Activated CD8-positive, alpha-beta memory T cell treated with anti-CD3 and anti-CD28 coated beads for 24 hours (primary cell): ENCODE measurements at places on chromosomes 16 and 17.

DNA sequence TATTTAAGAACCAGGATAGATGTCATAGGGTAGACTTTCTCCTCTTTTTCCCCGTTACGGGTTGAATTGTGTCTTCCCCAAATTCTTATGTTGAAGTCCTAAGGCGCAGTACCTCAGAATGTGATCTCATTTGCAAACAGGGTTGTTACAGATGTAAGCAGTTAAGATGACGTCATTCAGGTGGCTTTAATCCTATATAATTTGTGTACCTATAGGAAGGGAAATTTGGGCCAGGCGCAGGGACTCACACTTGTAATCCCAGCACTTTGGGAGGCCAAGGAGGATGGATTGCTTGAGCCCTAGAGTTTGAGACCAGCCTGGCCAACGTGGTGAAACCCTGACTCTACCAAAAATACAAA lies 99.5 kb upstream of the DHX40 start:
- no peak for DNase-seq

- DNase-seq = peak; percentile 67
Observed at GRCh38 chr17:17494870-17495535, 1.2 kb downstream of the RASD1 start.

DNA sequence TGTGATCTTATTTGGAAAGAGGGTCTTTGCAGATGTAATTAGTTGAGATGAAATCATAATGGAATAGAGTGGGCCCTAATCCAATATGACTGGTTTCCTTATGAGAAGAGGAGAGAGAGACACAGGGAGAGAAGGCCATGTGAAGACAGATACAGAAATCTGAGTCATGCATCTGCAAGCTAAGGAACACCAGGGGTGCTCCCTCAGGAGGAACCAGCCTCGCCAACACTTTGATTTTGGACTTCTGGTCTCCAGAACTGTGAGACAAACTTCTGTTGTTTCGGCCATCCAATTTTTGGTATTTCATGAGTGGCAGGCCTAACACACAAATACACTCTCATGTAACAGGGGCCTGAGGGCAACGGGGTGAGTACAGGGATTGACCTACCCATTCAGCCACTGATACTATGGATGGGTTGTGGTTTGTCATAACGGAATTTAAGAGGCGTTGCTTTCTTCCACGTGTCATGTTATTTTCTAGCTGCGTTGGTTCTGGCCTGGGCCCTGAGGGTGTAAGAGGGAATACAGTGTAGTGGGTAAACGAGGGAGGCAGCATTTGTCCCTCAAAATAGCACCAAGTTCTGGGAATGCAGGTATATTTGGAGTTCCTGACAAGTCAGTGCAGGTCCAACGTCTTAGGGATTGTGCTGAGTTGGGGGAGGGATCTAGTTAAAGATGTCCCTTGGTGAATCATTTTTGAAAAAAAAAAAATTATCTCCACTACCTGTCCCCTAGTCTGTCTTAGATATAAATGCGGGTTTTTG lies 17.7 kb downstream of the PLCG2 start:
- no peak for DNase-seq

DNA sequence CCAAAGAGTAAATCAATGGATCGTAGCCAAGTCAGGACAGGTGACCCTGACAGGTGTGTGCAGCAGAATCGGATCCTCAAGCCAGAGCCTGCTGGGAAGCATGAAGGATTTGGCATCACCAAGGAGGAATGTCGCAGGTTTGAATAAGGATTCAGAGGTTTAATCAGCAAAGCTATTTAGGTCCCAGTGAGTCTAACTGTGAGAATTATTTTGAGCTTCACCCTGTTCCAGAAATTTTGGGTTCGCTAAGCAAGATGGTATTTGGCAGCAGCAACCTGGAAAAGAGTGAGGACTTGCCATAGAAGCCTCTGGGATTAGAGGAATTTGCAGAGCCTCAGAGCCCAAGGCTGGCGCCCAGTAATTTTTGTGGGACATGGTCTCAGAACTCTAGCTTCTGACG lies 173.0 kb downstream of the CCDC182 start:
- DNase-seq = no peak

DNA sequence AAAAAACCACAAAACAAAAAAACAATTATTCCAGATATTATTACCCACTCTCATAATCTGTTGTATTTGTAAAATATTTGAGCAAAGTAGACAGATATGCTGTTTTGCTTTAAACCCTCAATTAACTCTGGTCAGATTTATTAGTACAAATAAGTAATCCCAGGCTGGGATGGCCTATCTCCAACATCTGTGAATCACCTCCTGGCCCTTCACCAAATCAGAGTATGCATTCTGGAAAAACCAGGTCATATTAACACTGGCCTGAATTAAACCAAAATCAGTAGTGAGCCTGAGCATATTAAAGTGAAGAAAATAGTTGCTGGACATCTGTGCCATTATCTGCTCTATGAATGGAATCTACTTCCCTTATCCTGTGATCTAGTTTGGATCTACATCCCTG lies 41.0 kb downstream of the STAT3 start:
- no peak for DNase-seq

DNA sequence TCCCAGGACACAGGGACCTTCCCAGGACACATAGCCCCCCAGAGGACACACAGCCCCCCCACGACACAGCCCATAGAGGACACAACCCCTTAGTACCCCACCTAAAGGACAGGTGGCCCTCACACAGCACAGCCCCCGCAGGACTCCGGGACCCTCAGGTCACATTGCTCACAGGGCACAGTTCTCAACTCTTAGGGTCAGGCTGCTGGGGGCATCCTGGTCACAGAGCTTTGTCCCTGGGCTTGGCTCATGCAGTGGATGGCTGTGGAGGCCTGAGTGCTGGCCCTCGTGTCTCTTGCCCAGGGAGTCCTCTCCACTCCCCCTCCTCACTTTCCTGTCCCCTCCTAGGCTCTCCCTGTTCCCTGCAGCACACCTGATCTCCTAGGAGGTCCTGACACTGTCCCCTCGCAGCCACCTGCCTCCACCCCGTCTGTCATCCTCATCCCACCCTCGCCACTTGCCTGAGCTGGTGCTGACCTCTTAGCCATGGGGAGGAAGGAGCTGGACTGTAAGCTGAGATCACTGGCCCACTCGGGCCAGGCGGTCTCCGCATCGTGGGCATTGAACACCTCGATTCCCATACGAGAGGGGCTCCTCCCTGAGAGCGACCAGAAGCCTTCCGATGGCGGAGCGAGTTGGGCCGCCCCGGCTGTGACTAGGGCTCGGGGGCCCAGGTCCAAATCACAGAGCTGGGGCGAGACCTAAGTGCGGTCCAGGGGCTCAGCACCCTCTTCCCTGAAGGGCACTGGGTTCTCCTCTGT lies 1.4 kb upstream of the WDR45B start:
- DNase-seq = no peak

DNA sequence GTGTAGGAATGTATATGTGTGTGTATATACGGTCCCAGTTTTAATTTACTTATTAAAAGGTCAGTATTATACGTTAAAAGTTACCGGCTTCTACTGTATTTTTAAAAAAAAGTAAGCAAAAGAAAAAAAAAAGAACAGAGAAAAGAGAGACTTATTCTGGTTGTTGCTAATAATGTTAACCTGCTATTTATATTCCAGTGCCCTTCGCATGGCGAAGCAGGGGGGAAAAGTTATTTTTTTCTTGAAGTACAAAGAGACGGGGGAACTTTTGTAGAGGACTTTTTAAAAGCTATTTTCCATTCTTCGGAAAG lies 1.6 kb downstream of the NOG start:
- DNase-seq = no peak

GRCh38 chr17:75209061-75209460 lies 3.6 kb downstream of the NUP85 start:
- DNase-seq = no peak
